ENCODE measurements at places on chromosomes 7 and 10.

DNA sequence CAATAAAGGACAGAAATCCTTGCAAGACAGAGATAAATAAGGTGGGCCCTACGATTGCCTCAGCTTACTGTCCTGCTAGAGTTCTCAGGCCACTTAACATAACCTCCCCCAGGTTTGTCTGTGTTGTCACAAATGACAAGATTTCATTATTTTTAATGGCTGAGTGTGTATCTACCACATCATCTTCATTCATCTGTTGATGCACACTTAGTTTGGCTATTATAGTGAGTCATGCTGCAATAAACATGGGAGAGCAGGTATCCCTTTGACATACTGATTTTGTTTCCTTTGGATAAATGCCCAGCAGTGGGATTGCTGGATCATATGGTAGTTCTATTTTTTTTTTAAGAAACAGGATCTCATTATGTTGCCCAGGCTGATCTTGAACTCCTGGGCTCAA lies 60.6 kb downstream of the PRTFDC1 start:
- DNase-seq = peak; percentile 90

DNA sequence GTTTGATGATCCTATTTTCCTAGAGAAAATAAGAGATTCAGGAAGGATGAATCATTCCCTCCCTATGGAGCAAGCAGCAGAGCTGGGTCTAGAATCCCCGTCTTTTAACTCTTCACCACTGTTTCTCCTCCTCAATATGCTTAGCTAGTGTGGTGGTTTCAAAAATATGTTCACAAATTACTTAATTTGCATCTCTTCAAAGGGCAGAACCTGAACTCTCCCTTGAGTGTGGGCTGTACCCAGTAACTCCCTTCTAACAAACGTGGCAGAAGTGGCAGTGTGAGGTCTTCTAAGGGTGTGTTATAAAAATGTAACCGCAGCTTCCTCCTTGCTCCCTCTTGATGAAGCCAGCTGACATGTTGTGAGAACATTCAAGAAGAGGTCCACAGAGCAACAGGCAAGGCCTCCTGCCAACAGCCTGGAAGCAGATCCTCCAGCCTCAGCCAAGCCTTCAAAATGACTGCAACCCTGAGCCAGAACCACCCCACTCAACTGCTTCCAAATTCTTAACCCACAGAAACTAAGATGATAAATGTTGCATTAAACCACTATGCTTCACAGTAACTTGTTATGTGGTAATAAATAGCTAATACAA lies 36.6 kb downstream of the SRPK2 start:
- peak; percentile 94 for DNase-seq

GRCh38 chr7:55563596-55564325 lies 8.5 kb downstream of the VOPP1 start:
- no peak for DNase-seq

- no peak for DNase-seq
Measured at GRCh38 chr7:138825049-138825721, 27.2 kb upstream of the ATP6V0A4 start.

DNA sequence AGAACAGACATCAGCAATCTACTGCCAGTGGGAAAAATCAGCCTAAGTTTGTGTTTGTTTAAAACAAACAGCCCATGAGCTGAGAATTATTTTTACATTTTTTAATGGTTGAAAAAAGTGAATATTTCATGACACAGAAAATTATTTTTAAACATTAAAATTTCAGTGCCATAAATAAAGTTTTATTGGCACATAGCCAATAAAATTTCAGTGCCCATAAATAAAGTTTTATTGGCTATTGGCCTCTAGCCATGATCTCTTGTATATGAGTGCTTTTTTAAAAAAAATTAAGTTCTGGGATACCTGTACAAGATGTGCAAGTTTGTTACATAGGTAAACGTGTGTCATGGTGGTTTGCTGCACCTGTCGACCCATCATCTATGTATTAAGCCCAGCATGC lies 305.9 kb downstream of the HPSE2 start:
- no peak for DNase-seq

DNA sequence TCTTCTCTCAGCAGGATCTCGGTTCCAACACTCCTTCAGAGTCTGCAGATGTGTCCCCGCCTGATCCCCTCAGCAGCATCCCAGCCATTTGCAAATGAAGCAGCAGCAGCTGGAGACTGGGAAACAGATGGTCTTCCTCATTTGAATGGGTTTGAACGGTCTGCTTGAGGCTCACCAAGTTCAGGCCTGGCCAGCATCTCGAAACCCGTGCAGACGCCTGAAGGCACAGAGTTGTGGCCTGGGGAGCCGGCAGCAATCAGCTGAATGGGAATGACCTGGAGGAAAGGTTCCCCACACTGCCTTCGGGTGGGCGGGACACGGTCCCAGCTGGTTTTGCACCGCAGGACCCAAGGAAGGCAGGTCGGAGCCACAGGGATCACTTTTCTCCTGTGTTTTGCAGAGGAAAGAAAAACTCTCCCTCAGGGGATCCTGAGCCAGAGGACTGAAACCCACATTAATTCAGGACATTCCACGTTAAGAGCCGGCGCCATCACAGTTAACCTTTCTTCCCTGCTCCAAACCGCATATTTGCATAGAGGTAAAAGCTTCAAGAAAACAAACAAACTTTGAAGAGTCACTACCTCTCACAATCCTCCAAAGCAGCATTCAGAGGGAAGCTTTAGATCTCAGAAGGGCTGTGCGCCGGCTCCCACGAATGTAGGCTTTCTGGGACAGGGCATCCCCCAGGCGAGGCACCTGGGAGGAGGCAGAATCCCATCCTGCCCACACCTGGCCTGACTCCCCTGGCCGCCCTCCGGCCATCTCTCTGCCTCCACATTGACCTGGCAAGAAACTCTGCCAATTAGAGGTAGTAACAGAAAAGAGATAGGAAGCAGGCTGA lies 17.7 kb downstream of the FGFR2 start:
- DNase-seq = no peak

GRCh38 chr7:74615933-74616780 lies 41.4 kb upstream of the GTF2I start:
- DNase-seq = no peak

- no peak for DNase-seq
Measured at GRCh38 chr7:116512520-116513188, 12.2 kb upstream of the CAV1 start.

DNA sequence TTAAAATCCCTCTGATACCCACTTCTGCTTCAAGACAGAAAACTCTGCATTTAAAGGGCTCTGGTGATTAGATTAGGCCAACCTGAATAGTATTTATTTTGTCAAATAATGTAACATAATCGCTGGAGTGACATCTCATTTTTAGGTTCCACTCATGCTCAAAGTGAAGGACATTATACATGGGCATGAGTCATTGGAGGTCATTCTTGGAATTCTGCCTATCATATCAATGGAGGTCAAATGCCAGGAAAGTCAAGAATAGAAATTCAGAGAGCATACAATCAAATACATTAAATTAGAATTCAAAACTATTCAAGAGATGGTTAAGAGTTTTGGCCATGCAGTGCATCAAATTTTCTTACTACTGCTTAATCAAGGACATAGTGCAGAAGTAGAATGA lies 50.8 kb upstream of the PRSS1 start:
- DNase-seq = no peak

GRCh38 chr10:4262449-4262848 lies 477.4 kb upstream of the KLF6 start:
- no peak for DNase-seq

- DNase-seq = no peak
Measured at GRCh38 chr7:104548861-104549260, 220.5 kb downstream of the LHFPL3 start.

GRCh38 chr10:59648711-59649201 lies 60.9 kb downstream of the SLC16A9 start:
- DNase-seq = peak; percentile 14

GRCh38 chr7:129906700-129907099 lies 46.1 kb downstream of the UBE2H start:
- DNase-seq = peak; percentile 25

- peak; percentile 73 for DNase-seq
Measured at GRCh38 chr10:86411281-86411841, 44.8 kb upstream of the GRID1 start.

GRCh38 chr7:117682681-117683385 lies 190.4 kb downstream of the CTTNBP2 start:
- peak; percentile 13 for DNase-seq

DNA sequence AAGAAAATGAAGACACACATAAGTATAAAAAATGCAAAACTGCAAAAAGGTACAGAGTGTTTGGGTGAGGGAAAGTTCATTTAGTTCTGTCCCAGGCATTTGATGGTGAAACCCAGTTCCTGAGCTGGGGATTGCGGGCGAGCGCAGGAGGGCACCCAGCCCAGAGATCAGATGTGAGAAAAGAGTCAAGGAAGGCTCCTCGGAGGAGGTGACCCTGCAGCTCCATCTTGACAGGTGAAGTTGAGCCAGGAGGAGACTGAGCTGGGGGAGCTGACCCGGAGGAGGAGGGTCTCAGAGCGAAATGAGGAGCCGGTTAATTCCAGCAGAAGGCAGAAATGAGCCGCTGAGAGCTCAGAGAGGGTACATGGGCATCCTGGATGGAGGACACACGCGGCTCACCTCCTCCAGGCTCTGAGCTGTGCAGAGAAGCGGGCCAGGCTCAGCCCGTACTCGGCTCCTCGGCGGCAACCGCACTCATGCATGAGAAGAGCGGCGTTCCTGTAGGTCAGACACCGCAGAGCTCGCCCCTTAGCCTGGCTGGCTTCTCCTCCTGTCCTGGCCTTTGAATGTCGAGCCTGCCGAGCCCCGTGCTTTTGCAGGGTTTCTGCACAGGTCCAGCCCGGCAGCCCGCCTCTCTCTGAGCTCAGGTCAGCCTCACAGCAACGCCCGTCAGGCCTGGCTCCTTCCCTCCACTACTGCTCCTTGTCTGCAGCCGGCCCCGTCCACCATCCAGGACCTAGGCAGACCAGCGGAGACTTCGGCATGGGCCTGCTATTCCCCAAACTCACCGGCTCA lies 9.5 kb upstream of the RAMP3 start:
- no peak for DNase-seq

DNA sequence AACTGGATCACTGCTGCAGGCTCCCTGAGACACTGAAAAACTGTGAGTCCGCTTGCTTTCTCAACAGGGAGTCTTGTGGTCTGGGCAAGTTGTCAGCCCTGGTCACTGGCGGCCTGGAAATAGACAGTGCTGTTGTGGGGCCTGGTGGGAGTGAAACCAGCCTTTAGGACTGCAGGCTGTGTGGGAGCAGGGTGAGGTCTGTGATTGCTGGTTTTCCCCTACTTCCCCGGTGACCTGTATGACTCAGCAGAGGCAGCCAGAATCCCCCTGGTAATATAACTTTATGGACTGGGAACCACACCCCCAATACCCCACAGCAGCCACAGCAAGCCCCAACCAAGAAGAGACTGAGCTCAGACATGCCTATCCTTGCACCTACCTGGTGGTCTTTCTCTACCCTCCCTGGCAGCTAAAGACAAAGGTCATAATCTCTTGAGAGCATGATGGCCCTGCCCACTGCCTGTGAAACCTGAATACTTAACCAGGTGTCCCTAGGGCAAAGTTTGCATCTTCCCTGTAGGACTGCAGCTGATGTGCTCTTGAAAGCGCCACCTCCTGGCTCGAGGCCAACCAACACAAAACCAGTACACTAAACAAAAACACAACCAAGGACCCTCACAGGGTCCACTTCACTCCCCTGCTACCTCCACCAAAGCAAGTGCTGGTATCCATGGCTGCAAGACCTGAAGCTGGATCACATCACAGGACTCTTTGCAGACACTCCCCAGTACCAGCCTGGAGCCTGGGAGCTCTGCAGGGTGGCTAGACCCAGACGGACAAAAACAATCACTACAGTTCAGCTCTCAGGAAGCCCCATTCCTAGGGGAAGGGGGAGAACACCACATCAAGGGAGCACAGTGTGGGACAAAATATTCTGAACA lies 7.2 kb upstream of the ADAM22 start:
- DNase-seq = peak; percentile 92

GRCh38 chr7:106068538-106068961 lies 43.6 kb downstream of the SYPL1 start:
- no peak for DNase-seq

GRCh38 chr10:16199216-16199615 lies 237.6 kb upstream of the PTER start:
- no peak for DNase-seq

DNA sequence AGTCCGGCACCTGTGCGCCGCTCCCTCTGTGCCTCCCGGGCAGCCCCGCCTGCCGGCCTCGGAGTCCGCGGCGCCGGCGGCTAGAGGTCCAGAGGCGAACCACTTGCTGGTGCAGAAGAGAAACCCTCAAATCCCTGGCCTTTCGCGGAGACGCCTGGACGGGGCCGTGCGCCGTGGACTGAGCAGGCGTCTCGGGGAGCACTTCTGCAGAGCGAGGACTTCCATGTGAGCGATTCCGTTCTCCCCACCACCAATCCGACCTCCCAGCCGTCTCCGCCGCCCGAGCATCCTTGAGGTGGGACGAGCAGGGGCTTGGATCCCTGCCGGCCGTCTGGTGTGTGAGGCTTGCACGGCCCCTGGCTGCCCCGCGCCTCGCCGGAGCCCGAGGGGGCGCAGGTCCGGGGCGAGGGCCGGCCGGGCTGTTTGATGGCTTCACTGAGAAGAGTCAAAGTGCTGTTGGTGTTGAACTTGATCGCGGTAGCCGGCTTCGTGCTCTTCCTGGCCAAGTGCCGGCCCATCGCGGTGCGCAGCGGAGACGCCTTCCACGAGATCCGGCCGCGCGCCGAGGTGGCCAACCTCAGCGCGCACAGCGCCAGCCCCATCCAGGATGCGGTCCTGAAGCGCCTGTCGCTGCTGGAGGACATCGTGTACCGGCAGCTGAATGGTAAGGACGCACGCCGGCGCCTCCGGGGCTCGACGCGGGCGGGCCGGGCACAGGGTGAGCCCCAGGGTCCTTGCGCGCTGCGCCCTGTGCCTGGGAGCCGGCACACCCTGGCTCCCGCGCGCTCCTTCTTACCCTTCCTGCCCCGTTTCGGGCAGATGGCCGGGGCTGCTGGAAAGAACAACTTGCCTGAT lies 660 bp downstream of the GALNT17 start:
- peak; percentile 17 for DNase-seq

DNA sequence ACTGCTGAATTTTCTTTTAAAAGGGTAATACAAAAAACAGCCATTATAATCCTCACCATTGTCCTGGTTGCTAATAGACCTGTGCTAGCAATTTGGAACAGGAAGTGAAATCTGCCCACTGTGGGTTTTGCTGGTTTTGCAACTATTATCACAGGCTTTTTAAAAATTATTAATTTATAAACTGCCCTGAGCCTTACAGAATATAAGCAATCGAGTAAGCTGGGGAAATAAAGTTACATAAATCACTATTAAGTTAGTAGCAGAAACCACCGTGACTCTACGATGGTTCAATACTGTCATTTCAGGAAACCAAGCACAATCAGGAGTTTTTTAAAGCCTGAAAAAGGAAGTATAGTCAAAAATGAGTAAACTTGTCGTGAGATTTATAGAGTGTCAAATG lies 62.3 kb downstream of the TMEM26 start:
- no peak for DNase-seq

GRCh38 chr7:24192053-24192452 lies 91.9 kb upstream of the NPY start:
- DNase-seq = peak; percentile 42

- peak; percentile 94 for DNase-seq
Measured at GRCh38 chr10:16968416-16969041, 151.3 kb upstream of the RSU1 start.

GRCh38 chr7:130951976-130952876 lies 218.2 kb upstream of the KLF14 start:
- DNase-seq = no peak

- no peak for DNase-seq
Measured at GRCh38 chr10:23173214-23174073, 18.7 kb upstream of the PTF1A start.

GRCh38 chr7:91993976-91994375 lies 53.3 kb downstream of the AKAP9 start:
- DNase-seq = no peak
